ENCODE measurements at places on chromosomes 3 and 15.

- no peak for DNase-seq
Measured at GRCh38 chr3:43882976-43883680, 192.4 kb downstream of the ABHD5 start.

GRCh38 chr3:42531470-42531869 is 29.0 kb downstream of the VIPR1 start:
- DNase-seq: no peak

- no peak for DNase-seq
Measured at GRCh38 chr3:128610451-128611070, 40.1 kb downstream of the RPN1 start.

GRCh38 chr15:99230867-99231266 is 18.5 kb downstream of the TTC23 start:
- DNase-seq: no peak

GRCh38 chr3:159916052-159916451 is 72.6 kb upstream of the IL12A start:
- no peak for DNase-seq

GRCh38 chr3:27688053-27688452 is 34.1 kb downstream of the EOMES start:
- no peak for DNase-seq

GRCh38 chr3:41608347-41608746 is 353.6 kb downstream of the ULK4 start:
- DNase-seq: no peak
